ENCODE measurements at places on chromosomes 2 and 18. TPM values are rescaled to one million over a fixed set of nuclear protein-coding genes. Genes with fewer than 3 reads are reported as not detected.
A peak's percentile ranks its signal among the peaks of the same experiment; 100 is the strongest.

GRCh38 chr2:200048421-200048820, 93.0 kb downstream of the MAIP1 start:
- no peak for DNase-seq

- DNase-seq: no peak
These were observed 363.3 kb upstream of the SMIM21 start for GRCh38 chr18:75790796-75791195.

GRCh38 chr2:57397550-57398360, 648.9 kb upstream of the VRK2 start:
- no peak for DNase-seq

DNA sequence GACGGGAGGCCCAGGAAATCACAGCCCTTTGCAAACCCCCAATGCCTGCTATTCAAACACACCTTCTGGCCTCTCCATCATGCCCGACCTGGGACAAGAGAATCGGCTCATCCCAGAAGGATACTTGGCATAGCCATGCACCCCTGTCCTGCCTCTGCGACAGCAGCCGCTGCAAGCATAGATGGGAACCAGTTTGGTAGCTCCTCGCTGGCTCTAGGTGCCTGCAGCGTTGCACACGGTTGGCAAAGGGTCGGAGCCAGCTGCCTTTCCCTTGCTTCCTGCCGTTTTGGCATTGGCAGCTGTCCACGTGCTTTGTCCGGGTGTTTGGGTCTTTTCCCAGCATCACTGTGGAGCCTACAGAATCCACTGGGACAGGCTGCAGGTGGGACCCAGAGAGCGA, 76.9 kb downstream of the TWIST2 start:
- DNase-seq: no peak

DNA sequence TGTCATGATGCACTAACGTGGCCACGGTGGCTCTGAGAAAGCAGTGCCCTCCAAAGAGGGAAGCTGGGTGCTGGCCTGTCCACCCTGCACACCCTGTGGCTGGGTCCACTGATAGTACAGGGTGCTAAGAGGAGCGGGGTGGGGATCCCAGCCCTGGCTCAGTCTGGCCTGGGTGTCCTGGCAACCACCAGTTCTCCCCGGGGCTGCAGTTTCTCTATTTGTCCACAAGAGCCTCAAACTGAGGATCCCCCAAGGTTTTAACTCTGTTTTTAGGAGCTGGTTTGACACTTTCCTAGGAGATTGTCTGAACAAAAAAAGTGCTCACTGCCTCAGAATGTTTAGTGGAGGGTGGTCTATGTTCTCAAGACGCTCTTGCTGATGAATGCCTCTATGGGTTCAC, 29.0 kb downstream of the EDAR start:
- DNase-seq: no peak

DNA sequence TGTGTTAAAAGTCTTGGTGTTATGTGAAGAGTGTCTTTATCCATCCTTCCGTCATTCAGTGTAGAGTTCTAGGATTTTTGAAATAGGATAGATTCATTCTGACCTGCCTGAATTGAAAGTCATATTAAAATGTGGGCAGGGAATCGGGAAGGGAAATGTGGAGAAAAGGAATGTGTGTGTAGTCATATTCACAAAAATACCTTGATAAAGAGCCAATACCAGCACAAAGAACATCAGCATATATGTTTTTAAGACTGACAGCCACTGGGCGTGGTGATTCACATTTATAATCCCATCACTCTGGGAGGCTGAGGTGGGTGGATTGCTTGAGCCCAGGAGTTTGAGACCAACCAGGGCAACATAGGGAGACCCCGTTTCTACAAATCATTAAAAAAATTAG, 188.1 kb downstream of the CAMKMT start:
- DNase-seq: peak; percentile 34

DNA sequence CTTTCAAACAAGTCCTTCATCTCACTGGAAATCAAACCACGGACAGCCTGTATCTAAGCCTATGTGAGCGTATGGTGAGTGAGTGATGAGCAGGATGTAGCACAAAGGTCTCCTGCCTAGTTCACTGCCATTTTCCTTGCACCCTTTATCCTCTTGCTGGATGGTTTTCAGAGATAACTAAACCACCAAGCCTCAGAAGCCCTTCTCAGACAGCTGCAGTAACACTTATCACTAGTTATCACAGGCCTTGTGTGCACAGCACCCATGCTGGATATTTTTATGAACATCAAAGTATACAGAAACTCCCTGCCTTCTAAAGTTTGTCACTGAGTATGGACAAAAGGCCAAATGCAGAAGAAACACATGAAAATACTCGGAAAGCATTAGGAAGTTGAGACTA, 69.5 kb downstream of the C1D start:
- DNase-seq: no peak

RGPD3 gene
- 0.21 TPM for total RNA-seq

OR6B2 gene
- total RNA-seq: not detected

DNA sequence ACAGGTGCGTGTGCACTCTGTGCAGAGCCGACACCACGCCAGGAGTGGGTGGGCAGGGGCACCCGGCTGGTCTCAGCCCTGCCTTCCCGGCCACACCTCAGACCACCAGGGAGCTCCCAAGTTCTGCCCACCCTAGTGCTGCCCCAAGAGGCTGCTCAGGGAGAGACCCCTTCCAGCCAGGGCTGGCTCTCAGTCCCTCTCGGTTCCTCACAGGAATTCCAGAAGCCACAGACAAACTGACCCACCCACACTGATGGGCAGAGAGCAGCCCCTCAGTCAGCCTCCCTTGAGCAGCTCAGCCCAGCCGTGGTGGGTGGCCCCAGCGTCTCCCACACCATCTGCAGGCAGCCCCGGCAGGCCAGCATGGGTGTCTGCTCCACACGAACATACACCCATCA, 33.8 kb downstream of the GPC1 start:
- no peak for DNase-seq

- DNase-seq: peak; percentile 67
These were observed 27.2 kb upstream of the EML4 start for GRCh38 chr2:42141687-42142546.

HOXD3 gene
- 1.0 TPM for total RNA-seq

DNA sequence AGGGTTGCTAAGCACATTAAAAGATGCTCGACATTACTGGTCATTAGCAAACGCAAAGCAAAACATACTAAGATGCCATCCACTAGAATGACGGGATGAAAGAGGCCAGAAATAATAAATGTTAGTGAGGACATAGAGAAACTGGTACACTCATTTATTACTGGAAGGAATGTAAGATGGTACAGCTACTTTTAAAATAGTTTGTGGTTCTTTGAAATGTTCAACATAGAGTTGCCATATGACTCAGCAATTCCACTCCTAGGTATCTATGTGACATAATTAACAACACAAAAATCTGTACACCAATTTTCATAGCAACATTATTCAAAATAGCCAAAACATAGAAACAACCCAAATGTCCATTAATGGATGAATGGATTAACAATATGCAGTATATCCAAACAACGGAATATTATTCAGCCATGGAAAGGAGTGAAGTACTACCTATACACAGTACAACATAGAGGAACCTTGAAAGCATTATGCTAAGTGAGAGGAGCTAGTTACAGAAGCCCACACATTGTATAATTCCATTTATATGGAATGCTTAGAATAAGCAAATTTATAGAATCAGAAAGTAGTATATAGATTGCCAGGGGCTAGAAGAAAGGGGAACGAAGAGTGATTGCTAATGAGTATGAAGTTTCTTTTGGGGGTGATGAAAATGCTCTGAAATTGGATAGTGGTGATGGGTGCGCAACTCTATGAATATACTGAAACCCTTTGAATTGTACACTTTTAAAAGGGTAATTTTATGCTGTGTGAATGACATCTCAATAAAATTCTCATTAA, 61.9 kb upstream of the IL1R1 start:
- DNase-seq: no peak

SULT1C4 gene
- total RNA-seq: not detected

DNA sequence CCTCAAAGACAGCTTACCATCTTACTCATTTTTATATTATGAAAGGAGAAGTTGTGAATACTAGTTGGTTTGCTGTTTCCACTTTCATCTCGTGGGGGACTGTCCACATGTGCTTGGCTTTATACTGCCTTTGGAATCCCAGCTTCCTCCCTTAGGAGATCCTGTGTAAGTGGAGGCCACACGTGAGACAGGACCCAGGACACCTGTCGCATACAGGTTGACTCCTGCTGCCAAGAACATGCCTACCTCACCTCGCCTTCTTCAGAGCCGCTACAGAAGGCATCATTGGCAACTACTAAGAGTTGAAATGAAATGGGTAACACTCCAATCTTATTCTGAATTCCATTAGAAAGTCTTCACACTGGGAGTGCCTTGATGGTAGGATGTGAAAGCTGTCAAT, 69.3 kb downstream of the PPP4R1 start:
- DNase-seq: no peak

GKN2 gene
- 0.24 TPM for total RNA-seq

- no peak for DNase-seq
These were observed 134.9 kb downstream of the FAM161A start for GRCh38 chr2:61718965-61719364.

DHRS9 gene
- total RNA-seq: not detected

- no peak for DNase-seq
These were observed 36.7 kb downstream of the DNMT3A start for GRCh38 chr2:25304826-25305596.

DNA sequence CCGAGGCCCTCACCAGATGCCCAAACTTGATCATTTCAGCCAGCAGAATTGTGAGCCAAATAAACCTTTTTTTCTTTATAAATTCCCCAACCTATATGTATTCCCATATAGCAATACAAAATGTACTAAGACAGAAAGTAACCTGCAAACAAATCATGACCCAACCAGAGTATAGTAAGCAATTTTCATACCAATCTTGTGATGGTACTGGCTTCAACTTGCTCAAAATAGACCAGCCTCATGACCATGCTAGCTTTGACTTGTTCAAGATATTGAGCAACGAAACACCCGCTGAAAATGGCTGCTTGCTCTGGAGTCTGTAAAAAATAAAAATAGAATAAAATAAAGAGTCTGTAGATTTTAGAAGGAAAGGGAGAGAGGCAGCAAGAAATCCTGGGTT, 97.6 kb downstream of the C1D start:
- no peak for DNase-seq

GRCh38 chr2:242063850-242064249, 194.3 kb downstream of the RTP5 start:
- DNase-seq: peak; percentile 14

- DNase-seq: no peak
These were observed 80.0 kb upstream of the CPO start for GRCh38 chr2:206859330-206859739.

DNA sequence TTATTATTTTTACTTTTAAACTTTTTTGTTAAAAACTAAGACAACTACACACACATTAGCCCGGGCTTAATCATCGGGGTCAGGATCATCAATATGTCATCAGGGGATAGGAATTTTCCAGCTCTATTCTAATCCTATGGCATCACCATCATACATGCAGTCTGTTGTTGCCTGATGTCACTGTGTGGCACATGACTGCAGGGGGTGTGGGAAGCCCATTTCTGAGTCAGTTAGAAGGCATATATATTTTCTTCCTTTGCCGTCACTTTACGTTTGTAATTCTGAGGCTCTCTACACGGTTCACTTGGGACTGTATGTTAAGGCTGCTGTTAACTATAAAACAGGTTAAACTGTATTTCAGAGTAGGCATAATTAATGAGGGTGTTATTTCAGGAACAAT, 144.4 kb upstream of the ITGA6 start:
- peak; percentile 85 for DNase-seq

- no peak for DNase-seq
These were observed 1.0 kb downstream of the CXCR4 start for GRCh38 chr2:136116813-136117390.

DNA sequence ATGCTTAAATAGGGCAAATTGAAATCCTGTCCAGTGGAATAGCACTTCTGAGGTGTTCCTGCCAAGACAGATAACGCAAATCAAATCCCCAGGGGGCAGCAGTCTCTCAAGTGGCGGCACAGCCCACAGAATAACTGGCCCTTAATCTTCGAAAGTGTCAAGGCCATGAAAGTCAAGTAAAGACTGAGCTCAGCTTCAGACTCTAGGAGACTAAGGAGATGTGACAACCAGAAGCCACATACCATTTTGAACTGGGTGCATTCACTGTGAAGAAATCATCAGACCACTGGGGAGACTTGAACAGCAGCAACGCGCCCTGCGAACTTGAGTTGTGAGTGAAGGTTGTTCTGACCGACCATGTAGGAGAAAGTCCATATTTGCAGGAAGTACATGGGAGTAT, 66.0 kb upstream of the ASAP2 start:
- no peak for DNase-seq

DNA sequence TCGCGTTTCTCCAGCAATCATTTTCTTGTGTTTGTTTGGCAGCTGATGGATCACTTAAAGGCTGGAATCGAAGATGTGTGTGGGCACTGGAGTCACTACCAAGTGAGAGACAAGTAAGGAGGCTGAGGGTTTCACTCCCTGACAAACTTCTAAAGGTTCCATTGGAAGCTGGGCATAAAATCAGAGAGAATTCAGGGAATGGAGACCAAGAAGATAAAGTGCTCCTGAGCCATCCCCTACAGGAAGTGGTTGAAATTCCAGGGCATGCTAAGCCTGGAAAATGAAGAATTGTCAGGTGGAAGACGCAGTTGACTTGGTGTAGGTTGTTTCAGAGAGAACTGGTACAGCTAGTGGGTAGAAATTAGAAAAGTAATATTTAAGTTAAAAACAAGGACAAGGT, 39.1 kb downstream of the SLC9A4 start:
- no peak for DNase-seq

PSMD1 gene
- total RNA-seq: 206 TPM

- no peak for DNase-seq
These were observed 11.0 kb upstream of the PLEKHM3 start for GRCh38 chr2:208036357-208036756.

- DNase-seq: no peak
These were observed 95.9 kb upstream of the HDAC4 start for GRCh38 chr2:239496700-239497099.

GRCh38 chr2:101817481-101817880, 120.0 kb downstream of the MAP4K4 start:
- DNase-seq: no peak

DNA sequence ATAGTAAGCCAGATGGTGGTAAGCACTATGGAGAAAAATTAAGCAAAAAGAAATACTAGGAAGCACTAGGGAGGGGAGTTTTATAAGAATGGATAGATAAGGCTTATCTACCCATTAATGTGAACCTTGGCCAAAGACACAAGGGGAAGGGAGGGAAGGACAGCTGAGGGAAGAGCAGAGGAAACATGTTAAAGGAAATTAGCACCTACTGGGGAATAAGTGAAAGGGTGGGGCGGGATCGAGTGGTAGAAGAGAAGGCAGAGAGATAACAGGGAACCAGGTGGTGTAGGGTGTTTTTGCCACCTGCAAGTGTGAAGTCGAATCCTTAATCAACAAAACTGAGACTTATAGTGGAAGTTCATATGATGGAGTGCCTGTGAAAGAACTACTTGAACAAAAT, 1.7 kb downstream of the UNC80 start:
- no peak for DNase-seq

FAM168B gene
- 116 TPM for total RNA-seq
